Thyroid gland (tissue), 4 donors: ENCODE measurements at places on chromosomes 4 and X. TPM values are rescaled to one million over a fixed set of nuclear protein-coding genes. Genes with fewer than 3 reads are reported as not detected.

DNA sequence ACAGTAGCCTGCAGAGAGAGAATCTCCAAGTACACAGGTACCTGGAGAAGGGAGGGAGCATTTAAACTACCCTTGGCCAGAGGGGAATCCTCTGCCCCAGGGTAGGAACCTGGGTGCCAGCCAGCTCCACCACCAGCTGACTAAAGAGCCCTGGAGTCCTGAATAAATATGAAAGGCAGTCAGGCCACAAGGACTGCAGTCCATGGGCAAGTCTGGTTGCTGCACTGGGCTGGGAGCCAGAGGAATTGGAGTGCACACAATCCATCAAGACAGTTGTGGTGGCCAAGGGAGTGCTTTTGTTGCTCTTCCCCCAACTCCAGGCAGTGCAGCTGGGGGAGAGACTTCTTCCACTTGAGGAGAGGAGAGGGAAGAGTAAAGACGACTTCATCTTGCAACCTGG, 172.5 kb downstream of the HNRNPD start:
- DNase-seq: peak; percentile 51

GRCh38 chr4:137125011-137125410, 407.3 kb downstream of the PCDH18 start:
- no peak for DNase-seq

- DNase-seq: no peak
Measured at GRCh38 chr4:80576796-80577195, 241.3 kb downstream of the CFAP299 start.

Gene DUSP9
- not detected for total RNA-seq

- DNase-seq: no peak
Measured at GRCh38 chr4:137647375-137647774, 115.1 kb upstream of the PCDH18 start.

Gene DSPP
- total RNA-seq: not detected
